ENCODE measurements at places on chromosomes 1 and 21. TPM values are rescaled to one million over a fixed set of nuclear protein-coding genes. Genes with fewer than 3 reads are reported as not detected.

DNA sequence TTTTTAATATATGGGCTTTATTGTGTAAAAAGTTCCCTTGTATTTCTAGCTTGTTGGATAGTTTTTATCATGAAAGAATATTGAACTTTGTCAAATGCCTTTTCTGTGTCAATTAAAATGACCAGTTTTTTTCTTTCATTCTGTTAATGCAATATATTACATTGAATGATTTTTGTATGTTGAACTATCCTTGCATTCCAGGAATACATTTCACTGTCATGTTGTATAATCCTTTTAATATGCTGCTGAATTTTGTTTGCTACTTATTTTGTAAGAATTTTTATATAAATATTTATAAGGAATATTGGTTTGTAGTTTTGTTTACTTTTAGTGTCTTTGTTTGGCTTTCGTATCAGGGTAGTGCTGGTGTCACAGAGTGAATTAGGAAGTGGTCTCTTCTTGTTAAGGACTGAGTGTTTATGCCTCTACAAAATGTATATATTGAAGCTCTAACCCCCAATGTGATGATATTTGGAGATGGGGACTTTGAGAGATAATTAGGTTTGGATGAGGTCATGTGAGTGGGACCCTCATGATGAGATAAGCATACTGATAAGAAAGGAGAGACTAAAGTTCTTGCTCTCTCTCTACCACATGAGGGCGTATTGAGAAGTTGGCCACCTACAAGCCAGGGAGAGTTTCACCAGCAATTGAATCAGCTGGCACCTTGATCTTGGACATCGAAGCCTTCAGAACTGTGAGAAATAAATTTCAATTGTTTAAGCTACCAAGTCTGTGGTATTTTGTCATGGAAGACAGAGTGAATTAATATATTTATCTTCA is 12.0 kb upstream of the SLAMF6 start:
- H3K27ac ChIP-seq: no peak overlapping the region
- H3K27me3 ChIP-seq: no peaks in the 10 kb centered on the region
- H3K4me3 ChIP-seq: no peak overlapping the region
- no peaks in the 10 kb centered on the region for H3K36me3 ChIP-seq
- no peak for DNase-seq

- H3K4me3 ChIP-seq: no peak overlapping the region
- no peaks in the 10 kb centered on the region for H3K36me3 ChIP-seq
- no peak overlapping the region for H3K27ac ChIP-seq
- no peaks in the 10 kb centered on the region for H3K4me1 ChIP-seq
- no peak for DNase-seq
Measured at GRCh38 chr1:245718123-245718522, 563.3 kb downstream of the KIF26B start.

GRCh38 chr1:184407816-184408510 is 21.1 kb downstream of the C1orf21 start:
- peaks cover 7% of the 10 kb centered on the region for H3K4me1 ChIP-seq
- H3K27ac ChIP-seq: no peak overlapping the region
- no peak overlapping the region for H3K4me3 ChIP-seq

GRCh38 chr1:207001492-207002245 is 30.9 kb downstream of the C1orf116 start:
- H3K27me3 ChIP-seq: no peaks in the 10 kb centered on the region
- no peak overlapping the region for H3K4me3 ChIP-seq
- no peaks in the 10 kb centered on the region for H3K4me1 ChIP-seq

- no peak overlapping the region for H3K27ac ChIP-seq
- H3K4me1 ChIP-seq: no peaks in the 10 kb centered on the region
- H3K4me3 ChIP-seq: no peak overlapping the region
- H3K27me3 ChIP-seq: no peaks in the 10 kb centered on the region
- no peaks in the 10 kb centered on the region for H3K36me3 ChIP-seq
Measured at GRCh38 chr1:218490406-218490922, 145.3 kb downstream of the TGFB2 start.

The IGSF8 gene
- 45.6 TPM for total RNA-seq

DNA sequence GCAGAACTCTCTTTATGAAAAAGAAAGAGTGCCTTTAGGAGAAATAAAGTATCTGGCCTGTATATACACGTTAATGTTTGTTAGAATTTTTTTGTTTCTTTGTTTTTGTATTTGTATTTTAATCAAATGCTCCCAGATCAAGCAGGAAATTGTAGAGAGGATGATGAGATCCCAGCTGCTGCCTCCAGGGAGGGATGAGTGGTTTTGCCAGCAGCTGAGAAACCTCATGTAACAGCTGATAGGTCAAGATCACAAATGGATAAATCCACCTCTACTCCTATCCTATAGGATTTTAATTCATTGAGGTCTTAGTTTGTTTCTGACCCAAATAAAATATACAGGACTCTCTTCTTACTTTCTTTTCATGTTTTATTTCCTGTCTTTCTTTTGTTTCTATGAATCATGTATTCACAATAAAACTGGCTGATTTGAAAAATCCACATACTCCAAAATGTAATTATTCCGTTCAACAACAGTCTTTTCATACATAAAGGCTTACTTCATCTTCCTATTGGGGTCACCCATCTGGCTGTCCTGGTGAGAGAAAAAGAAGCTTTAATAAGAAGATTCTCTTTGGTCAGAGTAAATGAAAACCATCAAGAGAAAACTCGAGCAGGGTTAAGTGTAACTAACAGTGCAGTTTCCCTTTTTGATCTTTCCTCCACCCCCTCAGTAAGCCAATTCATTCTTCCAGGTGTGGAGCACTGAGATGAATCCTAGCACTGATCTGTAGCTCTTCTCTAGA is 129.3 kb upstream of the PLPPR5 start:
- H3K36me3 ChIP-seq: no peaks in the 10 kb centered on the region
- no peaks in the 10 kb centered on the region for H3K27me3 ChIP-seq
- no peak for DNase-seq

The DDR2 gene
- total RNA-seq: 118 TPM

The OR2L3 gene
- total RNA-seq: 0.10 TPM
